ENCODE measurements at places on chromosomes 16 and 17.

DNA sequence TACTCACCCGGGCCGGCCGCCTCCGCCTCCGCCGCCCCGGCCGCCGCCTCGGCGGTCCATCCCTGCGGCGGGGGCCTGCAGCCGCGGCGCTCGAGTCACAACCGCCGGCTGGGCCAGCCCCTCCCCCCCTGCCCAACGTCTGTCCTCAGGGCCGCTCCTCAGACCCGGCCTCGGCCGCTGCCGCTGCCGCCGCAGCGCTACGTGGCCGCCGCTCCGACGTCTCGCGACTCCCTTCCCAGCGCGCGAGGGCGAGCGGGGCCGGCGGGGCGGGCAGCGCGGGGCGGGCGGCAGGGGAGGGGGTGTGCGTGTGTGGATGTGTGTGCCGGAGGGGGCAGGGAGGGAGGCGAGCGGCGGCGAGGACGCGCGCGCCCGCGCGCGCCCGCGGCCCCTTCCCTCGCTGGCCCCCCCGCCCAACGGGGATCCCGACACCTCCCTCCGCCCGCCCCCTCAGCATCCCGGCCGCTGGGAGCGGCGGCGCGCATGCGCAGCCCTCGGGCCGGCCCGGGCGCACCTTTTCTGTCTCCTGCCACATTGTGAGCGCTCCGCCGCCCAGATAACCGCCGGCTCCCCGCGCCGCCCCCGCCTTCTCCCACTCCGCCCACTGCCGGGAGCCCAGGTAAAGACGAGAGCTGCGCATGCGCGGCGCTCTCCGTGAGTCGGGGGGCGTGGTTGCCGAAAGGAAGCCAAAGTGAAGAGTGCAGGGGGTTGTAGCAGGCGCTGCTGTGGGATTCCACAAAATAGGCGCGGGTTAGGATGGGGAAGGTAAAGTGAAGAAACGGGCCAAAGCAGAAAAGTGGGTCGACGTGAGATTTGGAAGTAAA, at the start of gene ZNF652:
Gene ZNF652, minus strand, starts transcription at position 349 of the 821 bp plus-strand sequence. CDS start 44,525 bp downstream, outside the sequence.
- DNase-seq = peak; percentile 93

GRCh38 chr16:82650804-82651203, 24.0 kb downstream of the CDH13 start:
- no peak for DNase-seq

- DNase-seq = no peak
Observed at GRCh38 chr16:11583889-11584565, 2.7 kb downstream of the LITAF start.

GRCh38 chr17:82397449-82398335, 20.5 kb upstream of the HEXD start:
- DNase-seq = no peak

- DNase-seq = no peak
Observed at GRCh38 chr17:30234296-30234695, 1.2 kb downstream of the SLC6A4 start.

DNA sequence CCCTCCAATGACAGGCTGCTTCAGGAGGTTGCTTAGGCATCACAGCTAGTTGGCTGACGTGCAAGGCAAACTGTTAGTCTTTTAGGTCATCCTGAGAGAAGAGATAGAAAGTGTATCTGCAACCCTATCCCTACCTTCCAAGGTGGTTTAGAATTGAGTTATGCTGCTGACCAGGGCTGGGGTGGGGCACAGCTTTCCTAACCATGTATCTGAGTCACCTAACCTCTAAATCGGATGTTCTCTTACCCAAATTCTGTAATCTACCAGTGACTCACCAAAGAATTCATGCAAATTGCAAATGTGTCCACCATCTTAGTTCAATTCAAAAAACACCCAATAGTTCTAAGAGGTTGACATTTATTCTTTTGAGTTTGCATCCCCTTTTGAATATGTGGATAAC, 107.2 kb upstream of the DYNLRB2 start:
- no peak for DNase-seq

- no peak for DNase-seq
Observed at GRCh38 chr17:74429604-74430384, 2.1 kb upstream of the GPRC5C start.

- DNase-seq = no peak
Observed at GRCh38 chr17:55342800-55343585, 78.2 kb downstream of the HLF start.

DNA sequence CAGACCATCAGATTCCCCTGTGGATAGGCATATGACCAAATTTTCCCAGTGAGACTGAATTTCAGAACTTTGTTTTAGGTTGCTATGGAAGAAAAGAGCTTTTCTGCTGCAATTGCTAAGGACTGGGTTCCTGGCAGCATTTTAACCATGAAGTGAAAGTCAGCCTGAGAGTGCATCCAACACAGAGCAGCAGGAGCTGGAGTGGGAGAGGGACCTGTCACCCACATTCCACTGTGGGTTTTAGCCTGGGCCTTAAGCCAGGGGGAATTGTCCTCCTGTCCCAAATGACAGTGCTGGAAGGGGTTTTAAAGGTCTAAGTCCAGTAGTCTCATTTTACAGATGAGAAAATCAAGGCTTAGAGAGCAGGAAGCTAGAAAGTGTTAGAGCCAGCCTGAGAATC, 203.5 kb upstream of the N4BP1 start:
- DNase-seq = no peak

GRCh38 chr16:85984947-85985451, 86.0 kb downstream of the IRF8 start:
- no peak for DNase-seq

GRCh38 chr16:89113152-89113547, 19.5 kb downstream of the ACSF3 start:
- DNase-seq = no peak

Measured in cerebellar nuclear complex (tissue), 1 donor.